ENCODE measurements at places on chromosomes 11 and 22.
A peak's percentile ranks its signal among the peaks of the same experiment; 100 is the strongest.

DNA sequence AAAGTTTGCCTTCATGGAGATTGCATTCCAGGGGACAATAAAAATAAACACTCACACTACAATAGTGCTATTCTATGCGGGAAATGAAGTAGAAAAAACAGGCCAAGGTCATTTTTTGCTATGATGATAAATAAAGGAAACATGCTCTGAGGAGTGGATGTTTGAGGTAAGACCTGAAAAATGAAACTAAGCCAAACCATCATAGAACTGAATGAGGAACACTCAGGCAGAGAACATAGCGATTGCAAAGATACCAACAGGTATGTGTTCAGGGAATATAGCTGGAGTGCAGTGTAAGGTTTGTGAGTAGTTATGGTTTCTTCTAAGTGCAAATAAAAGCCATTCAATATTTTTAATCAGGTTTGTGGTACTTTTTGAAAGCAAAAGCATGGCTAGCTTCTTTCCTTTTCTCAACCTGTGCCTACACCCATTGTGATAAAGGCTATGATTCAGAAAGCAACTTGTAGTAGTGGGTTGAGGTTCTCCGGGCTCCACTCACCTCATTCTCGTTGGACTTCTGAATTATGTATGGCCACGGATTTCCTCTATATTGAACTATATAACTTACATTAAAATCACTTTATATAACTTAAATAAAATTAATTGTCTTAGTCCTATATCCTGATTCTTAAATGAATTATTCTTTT, 278.2 kb upstream of the CHORDC1 start:
- no peak for DNase-seq

DNA sequence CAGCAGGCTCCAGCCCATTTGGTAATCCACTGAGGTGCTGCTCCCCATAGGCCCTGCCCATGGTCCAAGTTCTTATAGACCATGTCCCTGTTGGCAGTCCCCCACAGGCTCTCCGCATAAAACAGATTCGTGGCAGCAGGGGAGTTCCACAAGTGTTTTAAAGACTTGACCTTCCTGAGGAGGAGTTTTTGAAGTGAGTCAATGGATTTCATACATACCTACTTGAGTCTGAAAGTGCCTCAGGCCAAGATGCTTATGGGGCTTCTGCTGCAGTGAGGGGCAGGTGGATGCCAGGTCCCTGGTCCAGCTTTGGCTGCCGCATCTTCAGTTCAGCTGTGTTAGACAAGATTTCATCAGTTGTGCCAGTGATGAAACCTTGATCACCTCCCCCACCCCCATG, 43.3 kb downstream of the CABIN1 start:
- peak; percentile 61 for DNase-seq

GRCh38 chr22:49331223-49331815, 496.4 kb downstream of the BRD1 start:
- DNase-seq, result no peak

GRCh38 chr11:131248588-131248987, 121.8 kb upstream of the NTM start:
- DNase-seq, result no peak

- DNase-seq, result no peak
Observed at GRCh38 chr22:40525250-40525884, 111.2 kb downstream of the MRTFA start.

- peak; percentile 68 for DNase-seq
Observed at GRCh38 chr11:117468888-117469287, 141.2 kb downstream of the CEP164 start.

DNA sequence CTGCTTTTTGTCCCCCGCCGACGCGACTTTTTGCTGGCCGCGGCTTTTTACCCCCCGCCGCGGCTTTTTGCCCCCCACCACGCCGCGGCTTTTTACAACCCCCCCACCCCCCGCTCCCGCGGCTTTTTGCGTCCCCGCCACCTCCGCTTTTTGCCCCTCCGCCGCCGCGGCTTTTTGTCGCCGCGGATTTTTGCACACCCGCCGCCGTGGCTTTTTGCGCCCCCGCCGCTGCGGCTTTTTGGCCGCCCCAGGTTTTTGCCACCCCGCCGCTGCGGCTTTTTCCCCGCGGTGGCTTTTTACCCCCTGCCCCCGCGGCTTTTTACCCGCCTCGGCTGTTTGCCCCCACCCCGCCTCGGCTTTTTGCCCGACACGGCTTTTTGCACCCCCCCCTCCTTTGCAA, 205.5 kb downstream of the CCT8L2 start:
- DNase-seq, result no peak

- no peak for DNase-seq
Observed at GRCh38 chr22:29954203-29954855, 71.4 kb downstream of the MTMR3 start.

DNA sequence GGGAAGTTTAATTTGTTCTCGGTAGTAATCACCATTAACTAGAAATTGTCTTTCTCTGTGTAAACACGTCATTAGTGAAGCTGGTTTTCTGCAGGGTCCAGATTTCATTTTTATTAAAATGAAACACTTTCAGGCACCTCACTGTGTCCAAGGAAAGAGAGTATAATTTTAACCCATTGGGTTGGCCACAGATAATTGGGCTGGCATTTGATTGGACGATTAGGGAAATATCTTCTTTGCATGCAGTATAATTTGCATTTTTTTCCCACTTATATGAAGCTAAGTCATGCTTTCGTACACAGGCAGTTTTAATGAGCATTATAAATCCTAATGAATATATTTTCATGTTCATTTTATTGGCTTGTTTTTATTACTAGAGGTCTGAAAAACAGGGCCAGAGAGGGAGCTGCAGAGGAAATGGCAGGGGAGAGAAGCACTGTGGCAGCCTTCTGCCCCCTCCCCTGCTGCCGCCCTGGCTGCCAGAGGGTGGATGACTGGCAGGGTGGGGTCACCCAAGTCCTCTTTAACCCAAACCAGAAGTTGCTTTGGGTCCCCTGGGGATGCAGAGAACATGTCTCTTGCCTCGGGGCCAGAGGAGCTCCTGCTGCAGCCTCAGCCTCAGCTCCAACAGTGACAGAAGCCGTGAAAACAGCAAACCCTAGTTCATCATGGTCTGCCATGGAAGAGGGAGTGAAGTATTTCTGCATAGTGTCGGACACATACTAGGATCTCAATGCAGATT, 93.9 kb downstream of the PKNOX2 start:
- no peak for DNase-seq

DNA sequence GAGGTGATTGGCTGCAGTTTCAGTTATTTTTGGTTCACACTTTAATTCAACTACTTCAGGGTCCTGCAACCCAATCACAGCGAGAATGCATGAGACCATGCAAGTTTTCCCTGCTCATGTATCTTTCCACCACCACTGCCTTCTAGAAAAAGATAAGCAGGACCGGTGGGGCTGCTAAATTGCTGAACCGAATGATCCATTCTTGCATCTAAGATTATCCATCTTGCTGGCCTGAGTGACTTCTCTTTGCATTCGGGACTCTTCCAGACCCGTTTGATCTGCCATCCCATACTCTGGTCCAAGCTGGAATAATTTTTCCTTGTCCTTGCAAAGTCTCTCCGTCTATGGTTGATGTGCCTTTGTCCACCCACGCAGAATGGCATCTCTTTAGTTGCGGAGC, 56.3 kb upstream of the TP53I11 start:
- DNase-seq, result no peak

- no peak for DNase-seq
Observed at GRCh38 chr11:3171931-3172560, 6.9 kb upstream of the OSBPL5 start.

GRCh38 chr11:110295531-110296225, 736 bp downstream of the RDX start:
- DNase-seq, result peak; percentile 58

DNA sequence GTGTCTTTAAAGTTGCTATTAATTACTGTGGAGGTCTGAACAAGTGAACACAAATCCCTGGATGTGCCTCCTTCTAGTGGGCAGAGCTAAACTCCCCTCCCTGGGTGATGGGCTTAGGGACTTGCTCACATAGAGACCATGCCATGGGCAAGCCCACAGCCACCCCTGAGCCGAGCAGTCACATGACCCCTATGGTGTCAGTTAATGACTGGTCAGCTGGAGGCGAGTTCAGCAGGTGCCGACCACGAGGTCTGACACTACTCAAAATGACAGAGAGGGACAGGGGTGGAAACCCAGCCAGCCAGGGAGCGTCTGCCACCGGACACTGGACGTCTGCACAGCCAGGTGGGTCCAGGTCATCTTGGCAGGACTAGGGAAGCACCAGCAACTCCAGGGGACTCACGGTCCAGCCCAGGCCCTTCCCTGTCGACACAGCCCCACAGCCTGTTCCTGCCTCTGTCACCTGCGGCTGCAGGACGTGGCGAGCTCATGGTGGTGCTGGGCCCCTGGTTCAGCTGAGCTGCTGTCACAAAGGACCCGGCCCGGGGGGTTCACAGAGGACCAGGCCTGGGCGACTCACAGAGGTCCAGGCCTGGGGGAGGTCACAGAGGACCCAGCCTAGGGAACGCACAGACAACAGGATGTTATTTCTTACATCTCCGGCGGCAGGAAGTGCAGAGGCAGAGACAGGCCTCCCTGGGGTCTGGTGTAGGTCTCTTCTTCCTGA, 135.0 kb downstream of the BRD1 start:
- DNase-seq, result no peak

- DNase-seq, result no peak
Observed at GRCh38 chr11:101741061-101741460, 157.3 kb upstream of the TRPC6 start.

DNA sequence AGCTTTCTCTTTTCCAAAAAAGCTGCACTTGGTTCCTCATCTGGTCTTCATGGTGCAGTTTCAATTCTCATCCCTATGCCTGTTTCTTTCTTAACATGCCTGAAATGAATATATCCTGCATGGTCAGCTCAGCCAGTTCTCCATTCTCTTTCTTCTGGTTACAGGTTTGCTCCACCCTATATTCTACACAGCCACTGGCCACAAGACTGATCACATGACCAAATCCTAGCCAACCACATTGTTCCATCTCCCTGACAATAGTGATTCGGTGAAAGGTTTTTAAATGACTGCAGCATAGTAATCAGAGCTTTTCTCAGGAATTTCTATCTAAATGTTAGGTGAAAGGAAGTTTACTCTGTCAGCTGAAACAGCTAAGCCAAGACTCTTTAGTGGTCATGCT, 891.4 kb downstream of the METTL15 start:
- DNase-seq, result no peak

DNA sequence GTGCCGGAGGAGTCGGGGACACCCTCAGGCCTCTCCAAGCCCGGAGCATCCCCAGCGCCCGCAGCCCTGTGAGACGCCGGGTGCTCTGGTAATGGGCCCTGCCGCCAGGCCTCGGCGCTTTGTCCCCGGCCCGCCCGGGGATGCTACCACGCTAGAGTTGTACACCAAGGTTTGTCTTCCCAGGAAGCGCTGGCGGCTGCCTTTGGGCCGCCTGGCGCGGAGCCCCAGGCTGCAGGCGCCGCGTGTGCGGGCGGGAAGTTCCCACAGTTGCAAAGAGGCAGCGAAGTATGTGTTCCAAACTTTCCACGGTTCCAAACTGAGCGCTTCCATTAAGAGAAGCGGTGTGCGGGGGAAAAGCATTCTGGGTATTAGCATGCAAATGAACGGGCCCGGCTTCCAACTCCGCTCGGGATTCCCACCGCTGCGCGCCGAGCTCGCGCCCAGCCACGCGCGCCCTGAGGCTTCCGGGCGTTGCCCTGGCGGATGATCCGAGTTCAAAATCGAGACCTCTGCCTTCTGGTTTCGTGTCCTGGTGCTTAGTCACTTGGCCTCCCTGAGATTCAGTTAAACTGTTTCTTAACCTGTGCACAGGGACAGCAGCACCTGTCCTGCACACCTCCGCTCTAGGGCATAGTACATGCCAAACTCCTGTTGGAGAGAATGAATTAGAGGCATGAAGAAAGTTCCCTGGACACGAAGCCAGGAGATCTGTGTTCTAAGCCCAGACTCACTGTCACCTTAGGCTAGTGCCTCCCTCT, 1.3 kb upstream of the PATZ1 start:
- peak; percentile 38 for DNase-seq

DNA sequence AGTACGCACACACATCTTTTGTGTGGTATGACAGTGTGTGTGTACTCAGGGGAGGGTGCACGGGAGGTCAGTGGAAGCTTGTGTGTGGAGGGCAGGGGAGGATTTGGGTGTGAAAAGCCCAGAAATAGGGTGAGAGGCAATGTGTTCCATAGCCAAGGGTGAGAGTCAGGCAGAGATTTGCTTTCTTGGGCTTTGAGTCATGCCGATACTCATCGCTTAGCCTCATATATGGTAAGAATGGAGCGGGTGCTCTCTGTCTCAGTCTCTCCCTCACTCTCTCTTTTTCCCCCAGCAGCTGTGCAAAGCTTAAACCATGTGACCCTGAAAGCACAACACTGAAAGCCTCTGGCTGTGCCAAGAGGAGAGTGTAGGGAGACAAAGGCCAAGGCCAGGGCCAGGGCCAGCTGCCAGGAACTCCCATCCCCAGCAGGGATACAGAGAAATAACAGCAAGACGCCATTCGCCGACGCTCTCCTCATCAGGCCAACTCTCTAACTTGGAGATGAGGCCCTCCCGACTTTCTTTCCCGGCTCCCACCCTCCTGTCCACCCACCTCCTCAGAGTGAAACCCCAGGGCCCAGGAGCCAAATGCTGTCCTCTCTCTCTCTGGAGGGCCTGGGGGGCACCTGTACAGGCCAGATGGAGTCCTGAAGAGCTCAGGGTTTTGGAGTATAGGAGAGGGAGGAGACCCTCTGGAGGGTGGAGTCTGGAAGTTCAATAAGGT, 20.3 kb upstream of the MICAL3 start:
- DNase-seq, result peak; percentile 8

GRCh38 chr11:63534895-63535461, 1.6 kb upstream of the PLAAT4 start:
- no peak for DNase-seq

- no peak for DNase-seq
Observed at GRCh38 chr11:27678242-27678641, 22.0 kb downstream of the BDNF start.

DNA sequence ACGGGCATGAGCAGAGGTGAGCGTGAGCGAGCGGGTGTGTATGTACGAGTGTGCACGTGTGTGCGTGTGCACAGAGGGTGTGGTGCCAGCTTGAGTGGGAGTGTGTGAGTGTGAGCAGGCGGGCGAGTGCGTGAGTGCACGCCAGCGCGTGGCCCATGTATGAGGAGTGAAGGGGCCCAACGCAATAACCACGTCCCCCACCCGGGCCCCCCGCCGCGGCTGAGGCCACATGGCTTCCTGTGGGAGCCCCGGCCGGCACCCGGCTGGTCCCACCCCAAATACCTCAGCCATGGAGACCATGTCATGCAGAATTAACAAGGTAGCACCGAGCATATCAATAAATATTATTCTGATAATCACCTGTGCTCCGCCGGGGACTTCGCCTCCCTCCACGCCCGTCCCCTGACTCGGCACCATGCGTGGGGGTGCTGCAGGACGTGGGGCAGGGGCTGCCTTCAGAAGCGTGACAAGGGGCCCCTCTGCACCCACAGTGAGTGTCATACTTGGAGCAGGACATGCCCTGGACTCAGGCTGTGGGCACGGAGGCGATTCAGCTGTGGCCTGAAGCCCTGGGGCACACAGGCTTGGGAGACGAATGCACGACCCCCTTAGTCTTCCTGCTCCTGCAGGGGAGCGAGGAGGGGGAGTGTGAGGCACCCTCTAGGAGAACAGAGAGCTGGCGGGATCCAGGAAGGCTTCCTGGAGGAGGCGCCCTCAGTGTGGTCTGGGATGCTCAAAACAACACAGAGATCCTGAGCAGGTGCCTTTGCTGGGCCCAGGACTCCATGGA, 5.6 kb upstream of the TRABD start:
- no peak for DNase-seq
